Spinal cord (tissue), 10 donors: ENCODE measurements at places on chromosomes 6 and 20. TPM values are rescaled to one million over a fixed set of nuclear protein-coding genes. Genes with fewer than 3 reads are reported as not detected.
A peak's percentile ranks its signal among the peaks of the same experiment; 100 is the strongest.

GRCh38 chr6:17178326-17178725, 76.5 kb downstream of the STMND1 start:
- DNase-seq = peak; percentile 59

GRCh38 chr6:93272211-93272610, 147.1 kb downstream of the EPHA7 start:
- DNase-seq = peak; percentile 22

DNA sequence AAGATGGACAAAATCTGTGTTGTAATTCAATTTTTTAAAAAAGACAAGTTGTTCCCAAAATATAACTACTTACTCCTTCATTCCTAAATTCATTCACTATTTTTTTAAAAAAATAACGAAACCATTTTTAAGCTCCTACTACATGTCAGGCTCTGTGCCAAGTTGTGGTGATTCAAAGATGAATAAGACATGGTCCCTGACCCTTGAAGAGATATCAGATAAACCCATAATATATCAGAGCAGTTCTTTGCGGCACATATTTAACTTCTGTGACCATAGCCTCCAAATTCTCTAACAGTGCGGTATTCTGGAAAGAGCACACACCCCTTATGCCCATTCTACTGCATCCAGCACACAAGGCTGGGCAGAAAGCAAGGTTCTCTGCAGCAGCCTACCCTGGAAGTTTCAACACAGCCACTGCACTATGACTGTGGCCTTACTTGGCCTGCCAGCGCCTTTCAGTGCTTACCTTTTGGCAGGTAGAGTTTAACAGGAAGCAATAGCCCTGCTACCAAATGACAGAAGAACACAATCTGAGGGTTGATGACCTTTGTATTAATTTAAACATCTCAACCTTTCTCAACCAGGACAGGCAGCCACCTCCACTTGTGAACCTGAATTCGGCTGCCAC, 406.5 kb downstream of the BTBD9 start:
- DNase-seq = no peak

- peak; percentile 51 for DNase-seq
These were observed 10.6 kb downstream of the CTCFL start for GRCh38 chr20:57514273-57514751.

DNA sequence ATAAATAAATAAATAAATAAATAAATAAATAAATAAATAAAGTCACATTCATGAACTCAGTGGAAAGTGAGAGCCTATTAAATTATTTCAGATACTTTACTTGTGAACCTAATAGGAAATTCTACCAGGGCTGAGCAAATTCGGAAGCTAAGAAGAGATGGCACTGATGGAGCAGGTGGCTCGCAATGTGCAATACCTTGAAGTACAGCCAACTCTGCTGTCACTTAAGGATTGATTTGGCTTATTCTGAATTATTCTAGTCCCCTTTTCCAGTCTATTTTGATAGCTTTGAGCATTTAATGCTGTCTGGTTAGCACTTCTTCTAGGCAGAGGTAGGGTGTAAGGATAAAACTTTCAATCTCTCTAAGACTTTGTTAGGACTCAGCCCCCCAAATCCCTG, 395.8 kb upstream of the PLCB4 start:
- no peak for DNase-seq

DNA sequence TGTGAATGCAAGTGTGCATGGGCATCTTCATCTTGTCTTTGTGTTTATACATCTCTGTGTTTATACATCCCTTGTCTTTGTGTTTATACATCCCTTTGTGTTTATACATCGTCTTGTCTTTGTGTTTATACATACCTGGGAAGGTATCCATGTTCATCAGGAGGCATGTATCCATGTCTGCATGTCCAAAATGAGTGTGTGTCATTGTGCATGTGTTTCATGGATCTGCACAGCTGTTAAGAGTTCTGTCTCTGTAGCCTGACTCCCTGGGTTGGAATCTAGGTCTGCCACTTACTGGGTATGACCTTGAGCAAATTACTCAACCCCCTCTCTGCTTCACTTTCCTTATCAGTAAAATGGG, 50.1 kb upstream of the SIRPA start:
- no peak for DNase-seq

DNA sequence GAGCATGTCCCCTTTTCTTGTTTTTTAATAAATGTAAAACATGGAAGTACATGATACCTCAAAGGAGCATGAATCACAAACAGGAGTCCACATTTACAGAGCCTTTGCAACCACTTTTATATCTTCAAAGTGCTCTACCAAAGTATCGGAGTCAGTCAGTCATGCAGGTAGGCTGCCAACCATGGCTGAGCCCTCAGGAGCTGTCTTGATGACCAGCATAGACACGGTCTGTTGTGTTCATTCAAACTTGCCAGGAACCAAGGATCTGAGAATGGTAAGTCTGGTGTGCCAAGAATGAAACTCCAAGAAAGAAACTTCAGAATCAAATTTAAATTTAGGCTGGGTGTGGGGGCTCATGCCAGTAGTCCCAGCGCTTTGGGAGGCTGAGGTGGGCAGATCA, 111.5 kb downstream of the SLC16A10 start:
- no peak for DNase-seq

- no peak for DNase-seq
These were observed 861.2 kb upstream of the EYS start for GRCh38 chr6:66568271-66568670.

DNA sequence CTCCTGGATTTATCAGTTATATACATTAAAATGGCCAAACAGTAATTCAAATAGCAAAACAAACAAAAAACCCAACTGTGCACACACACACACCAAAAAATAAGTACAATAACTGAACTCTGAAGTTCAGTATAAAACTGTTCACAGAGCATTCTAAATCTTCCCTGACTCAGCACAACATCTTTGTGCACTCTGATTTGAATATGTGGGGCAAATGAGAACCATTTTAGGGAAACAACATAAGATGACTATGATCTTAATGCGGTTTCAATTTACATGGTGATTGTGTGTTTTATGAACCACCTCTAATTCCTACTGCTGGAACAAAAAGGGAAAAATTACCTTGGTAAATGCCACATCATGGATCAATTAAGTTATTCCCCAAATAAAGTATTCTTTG, 41.7 kb downstream of the PLAGL1 start:
- DNase-seq = no peak

- DNase-seq = no peak
These were observed 47.2 kb upstream of the SYNDIG1 start for GRCh38 chr20:24422091-24422760.

DNA sequence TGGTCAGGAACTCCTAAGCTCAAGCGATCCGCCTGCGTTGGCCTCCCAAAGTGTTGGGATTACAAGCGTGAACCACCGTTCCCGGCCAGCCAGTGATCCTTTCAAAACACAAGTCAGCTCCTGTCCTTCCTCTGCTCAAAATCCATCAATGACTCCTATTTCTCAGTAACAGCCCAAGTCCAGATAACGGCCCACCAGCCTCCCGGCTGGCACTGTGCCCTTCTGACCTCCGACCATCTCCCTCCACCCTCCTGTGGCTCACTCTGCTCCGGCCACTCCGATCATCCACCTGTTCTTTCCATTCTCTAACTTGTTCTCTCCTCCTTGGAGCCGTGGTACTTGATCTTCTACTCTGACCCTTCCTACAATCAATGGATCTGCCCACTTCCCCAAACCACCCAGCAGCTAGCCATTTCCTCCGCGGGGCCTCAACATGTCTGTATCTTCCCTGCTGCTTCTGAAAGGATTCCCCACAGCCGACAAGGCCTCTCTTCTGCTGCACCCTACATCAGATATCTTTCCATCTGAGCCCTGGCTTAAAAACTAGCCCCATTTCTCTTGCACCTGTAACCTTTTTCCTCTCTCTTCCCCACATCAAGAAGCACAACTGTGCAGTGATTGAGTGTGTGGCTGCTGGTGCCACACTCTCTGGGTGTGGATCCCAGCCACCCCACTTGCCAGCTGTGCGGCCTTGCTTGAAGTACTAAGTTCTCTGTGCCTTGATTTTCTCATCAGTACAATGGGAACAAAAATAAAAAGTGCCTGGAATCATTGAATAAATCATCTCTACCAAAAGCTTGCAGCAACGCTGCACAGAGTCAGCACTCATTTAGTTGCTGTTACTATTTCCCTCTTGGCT, 6.1 kb upstream of the ZMYND8 start:
- DNase-seq = no peak

- DNase-seq = no peak
These were observed 3.7 kb downstream of the TNXB start for GRCh38 chr6:32105433-32105832.

Gene HCK
- total RNA-seq = 12.4 TPM

Gene SESN1
- total RNA-seq = 58.4 TPM

Gene BPI
- total RNA-seq = 8.7 TPM

Gene LPA
- 1.2 TPM for total RNA-seq
